ENCODE measurements at places on chromosomes 3 and 15.

DNA sequence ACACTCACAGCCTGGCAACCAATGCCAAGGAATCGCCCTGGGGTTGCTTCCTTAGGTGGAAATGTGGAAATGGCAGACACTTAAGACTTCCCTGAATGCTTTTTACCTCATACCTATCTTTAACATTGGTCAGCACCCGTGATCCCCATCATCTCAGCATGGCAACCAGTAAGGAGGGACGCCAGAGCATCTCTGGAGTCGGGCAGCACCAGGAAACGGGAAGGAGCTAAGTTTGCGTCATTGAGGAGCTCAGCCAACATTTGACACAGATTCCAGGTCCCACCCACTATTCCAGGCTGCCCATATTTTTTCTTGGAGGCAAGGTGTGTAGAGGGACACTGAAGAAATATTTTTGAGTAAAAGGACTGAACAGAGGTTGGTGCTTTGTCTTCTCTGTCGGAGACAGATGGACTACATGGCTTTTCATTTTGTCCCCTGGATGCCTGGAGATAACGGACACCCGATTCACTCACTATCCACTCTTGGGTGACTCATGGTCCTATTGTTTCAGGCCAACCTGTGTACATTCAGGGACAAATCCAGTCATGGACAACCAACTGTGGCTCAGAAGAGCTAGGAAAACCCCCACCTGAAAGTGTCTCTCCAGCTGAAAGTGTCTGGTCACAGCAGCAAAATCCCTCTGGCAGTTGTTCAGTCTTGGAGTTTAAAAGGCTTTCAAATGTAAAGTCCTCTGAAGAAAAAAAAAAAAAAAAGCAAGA lies 70.4 kb upstream of the OXTR start:
- no peak for DNase-seq

- no peak for DNase-seq
These were observed 290.1 kb downstream of the MFSD1 start for GRCh38 chr3:159091936-159092335.

- DNase-seq = no peak
These were observed 334.8 kb downstream of the NAALADL2 start for GRCh38 chr3:175193815-175194518.

DNA sequence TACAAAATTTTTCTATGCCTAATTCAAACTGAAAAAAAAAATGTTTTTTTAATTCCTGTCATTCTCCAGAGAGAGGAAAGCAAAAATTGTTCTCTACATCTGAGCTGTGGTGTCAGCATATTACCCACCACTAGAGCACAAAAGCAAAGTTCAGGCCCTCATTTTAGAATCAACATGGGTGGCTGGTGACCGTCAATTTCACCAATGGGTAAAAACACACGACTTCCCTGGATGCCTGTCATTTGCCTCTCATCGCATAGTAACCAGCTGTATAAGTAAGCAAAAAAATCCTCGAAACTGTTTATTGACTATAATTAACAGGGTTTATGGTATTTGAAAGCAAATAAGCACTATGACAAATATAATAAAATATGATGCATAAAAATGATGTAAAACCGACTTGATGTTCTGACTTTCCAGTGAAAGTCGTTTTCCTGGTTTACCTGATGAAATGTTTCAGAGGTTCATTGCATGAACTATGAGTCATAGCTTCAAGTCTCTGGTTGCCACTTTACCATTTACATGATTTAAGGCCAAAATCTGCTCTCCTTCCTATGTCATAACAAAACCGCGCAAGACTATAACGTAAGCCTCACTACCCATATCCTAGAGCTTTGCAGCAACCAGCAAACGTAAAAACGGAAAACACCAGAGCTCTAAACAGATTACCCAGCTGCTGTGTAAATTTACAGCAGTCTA lies 60.5 kb downstream of the THBS1 start:
- DNase-seq = no peak

Data from cortex of kidney (tissue), 1 donor.